ENCODE measurements at places on chromosomes 12 and 14.

GRCh38 chr12:127881371-127882140 is 385.4 kb upstream of the TMEM132C start:
- DNase-seq = no peak

GRCh38 chr14:73741876-73742519 is 27.8 kb upstream of the PNMA1 start:
- no peak for DNase-seq

GRCh38 chr12:27191531-27191930 is 52.6 kb upstream of the STK38L start:
- no peak for DNase-seq

- no peak for DNase-seq
These were observed 927.4 kb downstream of the FSCB start for GRCh38 chr14:43579671-43580070.

GRCh38 chr14:100567877-100568163 is 19.4 kb downstream of the BEGAIN start:
- DNase-seq = no peak

DNA sequence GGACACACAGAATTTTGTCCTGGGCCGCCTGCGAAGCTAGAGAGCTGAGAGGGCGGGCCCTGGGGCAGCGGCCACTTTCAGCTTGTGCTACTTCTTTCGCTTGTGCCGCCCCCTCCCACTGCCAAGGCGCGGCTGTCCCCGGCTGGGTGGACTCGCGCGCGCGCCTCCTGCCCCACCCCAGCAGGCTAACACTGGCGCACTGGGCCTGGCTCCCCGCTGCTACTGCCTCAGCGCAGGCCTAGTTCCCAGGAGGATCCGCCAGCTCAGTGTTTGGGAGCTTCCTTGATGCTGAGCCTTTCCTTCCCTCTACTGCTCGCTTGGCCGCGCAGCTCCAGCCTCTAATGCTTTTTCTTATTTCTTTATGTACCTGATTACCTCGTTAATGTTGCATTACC is 27.4 kb upstream of the METAP2 start:
- DNase-seq = no peak

GRCh38 chr14:24366413-24366720 is 1.6 kb upstream of the NFATC4 start:
- DNase-seq = no peak

DNA sequence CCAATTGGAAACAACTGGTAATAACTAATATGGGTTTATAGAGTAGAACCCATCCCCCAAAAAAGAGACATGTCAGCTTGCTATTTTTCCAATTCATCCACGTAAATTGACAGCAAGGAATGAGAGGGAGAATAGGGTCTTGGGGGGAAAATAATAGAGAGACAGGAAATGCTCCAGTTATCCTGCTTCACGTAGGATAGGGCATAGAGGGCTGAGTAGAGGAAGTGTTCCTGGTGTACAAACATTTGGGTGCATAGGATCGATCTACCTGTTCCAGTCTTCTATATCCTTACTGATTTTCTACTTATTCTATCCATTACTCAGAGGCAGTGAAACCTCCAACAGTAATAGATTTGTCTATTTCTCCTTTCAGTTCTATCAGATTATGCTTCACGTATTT is 49.6 kb upstream of the COL2A1 start:
- DNase-seq = no peak

GRCh38 chr14:101711041-101711856 is 50.3 kb upstream of the PPP2R5C start:
- no peak for DNase-seq

GRCh38 chr12:53152390-53152789 is 28.1 kb upstream of the ZNF740 start:
- no peak for DNase-seq

DNA sequence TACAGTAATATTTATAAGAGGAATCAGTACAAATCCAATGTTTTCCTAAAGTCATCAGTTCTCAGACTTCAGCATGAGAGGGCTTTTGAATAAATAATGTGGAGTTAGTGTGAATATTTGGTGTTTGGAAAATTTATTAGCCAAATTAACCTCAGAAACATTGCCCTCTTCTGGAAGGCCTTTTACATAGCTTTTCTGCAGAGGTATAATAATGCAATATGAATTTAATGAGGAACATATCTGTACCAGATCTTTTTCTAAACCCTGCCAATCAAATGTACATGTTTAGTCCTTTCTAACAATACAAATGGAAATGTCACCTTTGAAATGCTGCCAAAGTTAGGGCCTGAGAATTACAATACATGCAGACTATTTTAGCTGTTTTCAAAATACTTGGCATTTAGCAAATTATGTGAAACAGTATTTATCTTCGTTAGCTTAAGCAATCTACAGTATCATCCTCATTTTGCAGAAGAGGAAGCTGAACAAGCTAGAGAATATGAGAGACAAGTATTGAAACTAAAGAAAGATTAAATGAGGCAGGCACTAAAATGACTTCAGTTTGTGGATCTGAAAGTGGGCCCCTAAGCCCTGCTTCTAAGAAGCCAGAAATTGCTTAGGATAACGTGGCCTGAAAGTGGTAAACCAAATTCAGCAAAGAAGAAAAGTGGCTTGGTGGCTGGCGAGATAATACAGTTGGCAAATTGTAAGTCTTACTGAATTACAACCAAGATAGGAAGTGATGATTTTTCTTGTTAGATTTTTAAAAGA is 60.4 kb upstream of the MANSC4 start:
- DNase-seq = no peak

GRCh38 chr12:49831717-49832116 is 3.5 kb upstream of the NCKAP5L start:
- DNase-seq = no peak

- DNase-seq = no peak
These were observed 26.0 kb downstream of the COQ6 start for GRCh38 chr14:73976125-73976524.

- no peak for DNase-seq
These were observed 140.4 kb downstream of the CHST11 start for GRCh38 chr12:104596898-104597843.

DNA sequence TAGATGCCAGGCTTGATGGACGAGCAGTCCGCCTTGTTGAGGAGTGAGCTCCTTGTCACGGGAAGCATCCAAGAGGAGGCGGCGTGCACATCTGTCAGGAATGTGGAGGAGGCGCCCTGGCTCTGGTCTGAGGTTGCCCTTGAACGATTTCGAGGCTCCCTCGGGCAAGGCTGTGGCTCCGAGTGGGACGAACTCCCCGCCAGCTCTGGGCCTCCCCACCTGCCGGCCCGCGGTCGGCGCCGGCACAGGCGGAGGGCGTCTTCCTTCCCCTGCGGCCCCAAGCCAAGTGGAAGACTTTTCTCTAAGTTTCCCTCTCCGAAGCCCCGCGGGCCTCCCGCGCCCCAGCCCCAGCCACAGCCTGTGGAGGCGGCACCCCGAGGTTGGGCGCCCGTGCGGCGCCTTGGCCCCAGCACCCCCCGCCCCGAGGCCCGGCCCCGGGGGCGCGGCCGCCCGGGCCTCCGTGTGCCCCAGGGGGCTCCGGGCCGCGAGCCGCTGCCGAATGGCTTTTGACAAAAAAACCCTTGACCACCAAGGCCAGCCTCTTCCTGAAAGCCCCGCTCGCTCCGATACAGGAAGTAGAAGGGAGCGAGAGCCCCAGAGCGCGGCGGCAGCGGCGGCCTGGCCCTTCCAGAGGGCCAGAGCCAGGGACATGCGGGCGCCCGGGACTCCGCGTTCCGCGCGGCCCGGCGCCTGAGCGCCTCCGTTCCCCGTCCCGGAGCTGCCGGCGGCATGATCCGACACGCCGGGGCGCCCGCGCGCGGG is at the start of gene RIN3:
TSS of gene RIN3 (plus strand) at position 578 of the 762 bp plus-strand sequence. CDS start at position 730, 152 bp downstream.
- DNase-seq = peak; percentile 53

GRCh38 chr12:79119796-79120195 is 255.2 kb downstream of the SYT1 start:
- no peak for DNase-seq

GRCh38 chr12:120286768-120287490 is 4.8 kb downstream of the RNU4-2 start:
- DNase-seq = no peak
